Inflammatory macrophage treated with lipopolysaccharide for 1 hour (primary cell): ENCODE measurements at places on chromosomes 5 and 9.

DNA sequence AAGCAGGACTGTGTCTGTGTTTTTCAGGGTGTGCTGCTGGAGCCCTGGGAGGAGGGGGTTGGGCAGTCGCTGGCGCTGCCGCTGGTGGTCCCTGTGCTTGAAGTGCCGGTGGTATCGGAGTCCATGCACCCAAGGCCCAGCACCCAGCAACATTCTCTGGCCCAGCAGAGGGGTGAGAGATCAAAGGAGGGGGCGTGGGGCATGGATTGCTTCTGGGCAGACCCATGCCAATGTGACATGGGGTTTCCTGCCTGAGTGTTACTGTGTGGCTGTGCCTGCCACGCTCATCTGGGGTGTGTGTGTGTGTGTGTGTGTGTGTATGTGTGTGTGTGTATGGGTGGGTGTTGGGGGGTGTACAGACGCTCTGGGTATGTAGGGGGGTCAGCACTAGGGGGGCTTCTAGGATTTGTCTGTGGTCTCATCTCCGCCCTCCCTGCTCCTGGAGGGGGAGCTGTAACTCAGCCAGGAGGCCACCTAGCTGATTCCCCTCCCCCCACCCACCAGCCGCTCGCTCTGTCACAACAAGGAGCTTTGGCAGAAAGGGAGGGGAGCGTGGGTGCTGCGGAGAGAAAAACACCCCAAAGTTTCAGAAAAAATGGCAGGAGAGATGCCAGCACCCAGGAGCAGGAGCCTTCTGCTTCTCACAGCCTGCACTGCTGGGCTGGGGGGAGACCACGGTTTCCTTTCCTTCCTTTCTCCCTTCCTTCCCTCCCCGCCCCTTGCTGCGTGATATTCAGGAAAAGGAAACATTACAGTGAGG is 35.9 kb upstream of the HSPA9 start:
- peak; percentile 33 for DNase-seq

DNA sequence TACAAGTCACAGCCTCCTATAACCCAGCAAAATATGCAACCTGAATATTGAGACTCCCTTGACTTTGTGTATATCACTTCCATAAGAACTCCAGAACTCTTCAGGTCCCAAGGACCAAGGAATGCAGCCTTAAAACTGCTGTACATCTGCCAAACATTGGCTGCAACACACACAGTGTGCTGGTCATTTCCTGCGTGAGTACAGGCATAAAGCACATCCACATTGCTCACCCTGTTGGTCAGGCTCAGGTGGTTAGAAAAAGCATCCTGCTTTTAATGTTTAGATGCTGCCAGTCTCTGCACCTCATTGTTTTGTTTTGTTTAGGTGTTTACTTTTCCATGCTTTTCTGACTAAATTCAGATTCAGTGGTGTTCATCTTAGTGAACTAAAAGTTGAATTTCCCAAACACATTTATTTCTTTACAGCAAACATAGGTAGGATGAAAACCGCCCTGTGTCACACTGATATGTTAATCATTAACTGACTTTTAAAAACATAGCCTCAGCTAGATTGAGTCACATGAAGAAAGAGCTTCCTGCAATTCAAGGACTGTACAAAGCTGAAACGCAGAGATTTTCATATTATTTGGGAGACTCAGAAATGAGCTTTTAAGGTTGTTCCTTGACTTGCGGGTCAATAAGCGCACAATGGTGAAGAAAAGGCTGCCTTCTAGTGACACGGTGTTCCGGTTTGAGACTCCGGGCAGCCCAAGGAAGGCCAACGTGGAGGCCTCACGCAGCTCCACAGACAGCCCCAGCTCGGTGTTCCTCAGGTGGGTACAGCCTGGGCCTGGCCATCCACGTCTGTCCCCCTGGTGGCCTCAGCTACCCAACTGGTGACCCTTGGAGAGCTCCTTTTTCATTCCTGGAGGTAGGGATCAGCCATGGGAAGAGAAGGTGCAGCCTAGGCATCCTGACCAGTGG is 52.2 kb upstream of the GRAMD2B start:
- DNase-seq: no peak

GRCh38 chr5:79963261-79964061 is 27.6 kb downstream of the MTX3 start:
- no peak for DNase-seq

DNA sequence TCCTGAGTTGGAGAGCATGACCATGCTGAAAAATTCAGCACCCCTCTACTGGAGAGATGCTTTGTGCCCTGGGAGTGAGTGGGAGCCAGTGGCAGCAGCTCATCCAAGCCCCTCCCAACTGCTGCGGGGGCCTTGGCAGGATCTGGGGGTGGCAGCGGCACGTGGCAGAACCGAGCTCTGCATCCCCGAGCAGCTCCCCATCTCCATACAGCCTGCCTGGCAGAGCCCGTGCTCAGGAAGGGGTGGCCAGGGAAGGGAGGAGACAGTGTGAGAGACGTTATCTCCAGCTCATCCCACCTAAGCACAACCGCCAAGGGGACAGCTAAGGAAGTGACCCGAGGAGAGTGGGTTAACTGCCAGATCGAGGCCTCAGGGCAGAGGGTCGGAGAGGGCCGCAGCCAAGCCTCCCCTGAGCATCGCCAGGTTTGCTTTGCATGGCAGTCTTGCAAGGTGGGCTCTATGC is 17.2 kb upstream of the DPM2 start:
- DNase-seq: no peak

DNA sequence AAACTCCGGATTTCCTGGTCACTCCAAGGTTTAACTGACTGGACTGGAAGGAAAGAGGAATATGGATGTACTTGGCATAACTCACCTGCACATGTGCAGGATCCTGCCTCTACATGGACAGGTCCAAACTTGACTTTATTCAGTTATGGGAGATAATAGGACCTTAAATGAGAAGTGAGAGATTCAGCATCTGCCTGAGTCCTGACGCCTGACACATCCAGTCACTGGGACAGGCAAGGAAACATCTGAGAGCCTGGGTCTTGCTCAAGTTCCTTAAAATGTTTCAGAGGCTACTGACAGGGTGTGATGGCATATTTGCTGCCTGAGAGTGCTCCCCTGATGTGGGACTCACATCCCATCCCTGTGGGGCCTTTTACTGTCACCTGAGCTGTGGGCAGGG is 34.9 kb downstream of the ZNF354A start:
- DNase-seq: peak; percentile 22

DNA sequence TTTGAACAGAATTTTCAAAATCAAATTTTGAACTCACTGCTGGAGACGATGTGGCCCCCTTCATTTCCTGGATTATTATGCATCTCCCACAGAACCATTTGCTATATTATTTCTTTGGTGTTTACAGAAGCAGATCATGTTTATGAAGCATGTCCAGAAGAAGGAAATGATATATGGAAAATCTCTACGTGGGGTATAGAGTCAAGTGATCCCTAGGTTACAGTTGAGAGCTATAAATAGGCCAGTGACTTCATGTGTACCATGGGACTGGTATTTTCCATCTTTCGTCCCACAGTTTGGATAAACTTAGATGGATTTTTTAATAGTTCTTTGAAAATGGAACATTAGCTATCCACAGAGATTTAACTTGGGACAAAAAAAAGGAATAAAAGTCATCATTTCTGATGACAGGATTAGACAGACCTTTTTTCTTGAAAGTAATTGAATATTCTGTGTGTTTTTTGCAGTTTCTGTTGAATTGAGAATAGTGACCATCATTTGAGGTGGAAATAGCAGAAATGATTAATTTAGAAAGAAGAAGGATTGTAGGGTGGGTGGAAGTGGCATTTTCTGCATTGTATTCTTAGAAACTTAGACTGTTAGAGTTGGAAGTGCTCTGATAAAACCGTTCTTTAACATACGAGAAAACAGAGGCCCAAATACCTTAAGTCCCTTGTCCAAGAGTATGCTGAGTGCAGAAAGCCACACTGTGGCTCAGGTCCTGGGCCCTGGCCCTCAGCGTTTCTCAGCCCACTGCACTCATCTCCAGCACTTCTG is 136.4 kb downstream of the PIP5K1B start:
- DNase-seq: peak; percentile 75

GRCh38 chr9:136237486-136238341 is 7.9 kb downstream of the QSOX2 start:
- no peak for DNase-seq

DNA sequence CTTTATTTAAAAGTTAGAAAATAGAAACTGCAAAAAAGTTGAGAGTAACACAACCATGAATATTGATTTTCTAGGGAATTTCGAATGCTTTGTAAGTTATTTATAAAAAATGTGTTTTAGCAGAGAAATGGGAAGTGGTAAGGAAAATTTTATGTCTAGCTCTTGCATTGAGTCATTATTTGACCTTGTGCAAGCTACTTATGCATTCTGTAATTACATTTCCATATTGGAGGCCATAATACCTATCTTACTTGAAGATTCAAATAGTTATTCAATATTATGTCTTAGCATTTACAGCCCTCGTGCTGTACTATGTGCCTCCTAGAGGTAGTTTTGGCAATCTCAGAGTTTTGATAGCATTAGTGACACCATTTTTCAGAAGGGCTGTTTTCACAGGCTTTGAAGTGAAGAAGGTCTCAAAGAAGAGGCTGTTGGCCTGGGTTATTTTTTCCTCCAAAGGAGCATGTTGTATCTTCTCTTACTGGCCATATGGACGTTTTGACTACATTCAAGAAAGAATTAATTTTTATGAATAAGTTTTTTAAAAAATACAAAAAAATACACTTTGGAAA is 7.4 kb upstream of the DAP start:
- peak; percentile 44 for DNase-seq

DNA sequence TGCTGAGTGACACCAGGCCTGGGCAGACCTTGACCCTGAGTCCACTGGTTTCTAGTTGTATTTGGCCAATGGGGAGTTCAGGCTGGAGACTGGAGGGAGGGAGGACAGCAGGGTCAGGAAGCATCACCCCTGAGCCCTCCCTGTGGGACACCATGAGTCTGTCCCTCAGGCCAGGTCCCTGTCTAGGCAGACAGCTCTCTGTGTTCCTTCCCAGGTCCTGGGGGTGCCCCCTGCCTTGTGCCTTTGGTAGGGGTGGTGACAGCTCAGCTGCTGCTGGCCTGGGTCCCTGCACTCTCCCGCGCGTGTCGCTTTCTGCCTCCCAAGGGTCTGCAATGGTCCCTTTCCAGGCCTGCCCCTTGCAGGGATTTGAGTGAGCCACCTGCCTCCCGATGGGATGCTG is 125.5 kb downstream of the OLFM1 start:
- DNase-seq: no peak

DNA sequence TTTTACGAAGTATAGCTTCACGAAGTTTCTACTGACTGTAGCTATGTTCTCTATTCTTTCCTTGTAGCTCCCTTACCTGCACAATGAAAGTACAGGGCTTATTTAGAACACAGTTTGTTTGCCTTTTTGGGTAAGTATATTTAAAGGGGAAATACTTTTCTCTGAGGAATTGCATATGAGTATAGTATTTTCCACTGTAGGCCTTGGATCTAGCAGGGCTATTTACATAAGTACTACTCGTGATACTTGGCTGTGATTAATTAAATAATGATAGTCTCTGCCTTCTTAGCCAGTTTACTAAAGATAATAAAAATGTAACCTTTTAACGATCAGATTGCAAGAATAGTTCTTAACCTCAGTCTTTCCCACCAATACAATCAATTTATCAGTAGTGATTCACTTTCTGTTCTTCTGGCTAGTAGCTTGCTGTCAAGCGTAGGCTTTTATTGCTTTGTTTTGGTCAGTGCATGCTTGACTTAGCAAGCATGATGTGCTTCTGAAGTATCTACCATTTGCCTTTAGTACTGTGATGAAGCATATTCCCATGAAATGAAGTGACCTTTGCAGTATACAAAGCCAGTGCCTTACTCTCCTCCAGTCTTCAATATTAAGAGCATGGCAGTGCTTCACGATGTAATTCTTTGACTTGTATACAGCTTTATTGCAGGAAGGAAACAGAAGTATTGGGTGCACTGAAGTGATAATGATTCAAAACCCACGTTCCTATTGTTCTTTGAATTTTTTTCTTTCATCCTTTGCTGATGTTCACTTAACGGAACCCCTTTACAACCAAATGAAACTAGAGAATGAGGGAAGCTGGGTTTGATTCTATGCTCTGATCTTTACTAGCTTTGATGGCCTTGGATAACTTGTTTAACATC is 64.2 kb downstream of the SLC44A1 start:
- DNase-seq: no peak

DNA sequence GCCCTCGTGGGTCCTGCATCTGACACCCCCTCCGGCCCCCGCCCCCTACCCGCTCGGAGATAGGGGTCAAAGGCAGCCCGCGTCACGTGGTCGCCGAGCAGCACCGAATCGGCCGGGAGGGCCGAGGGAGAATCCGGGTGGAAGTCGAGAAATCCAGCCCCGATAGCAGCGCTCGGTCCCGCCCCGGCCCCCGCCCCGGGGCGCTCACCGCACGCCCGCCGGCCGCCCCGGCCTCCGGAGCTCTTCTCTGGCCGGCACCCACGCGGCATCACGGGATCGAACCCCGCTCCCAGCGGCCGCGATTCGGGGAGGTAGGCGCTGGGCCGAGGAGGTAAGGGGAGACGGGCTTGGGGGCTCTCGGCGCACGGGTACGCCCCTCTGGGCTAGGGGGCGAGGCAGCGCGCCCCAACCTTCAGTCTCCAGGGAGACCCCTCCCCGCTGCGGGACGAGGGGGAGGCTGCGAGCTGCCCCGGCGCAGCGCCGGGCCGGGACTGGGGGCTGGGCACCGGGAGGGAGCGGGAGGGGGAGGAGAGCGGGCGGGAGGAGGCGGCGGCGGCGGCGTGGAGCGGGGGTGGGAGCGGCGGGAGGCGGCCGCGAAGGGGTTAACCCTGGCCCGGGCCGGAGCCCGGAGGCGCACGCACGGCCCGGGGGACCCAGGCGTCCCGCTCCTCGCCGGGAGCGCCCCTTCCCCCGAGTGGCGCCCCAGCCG is 22.1 kb upstream of the NDST1 start:
- peak; percentile 23 for DNase-seq

- DNase-seq: peak; percentile 5
Observed at GRCh38 chr5:66597183-66597757, 1.1 kb downstream of the MAST4 start.

DNA sequence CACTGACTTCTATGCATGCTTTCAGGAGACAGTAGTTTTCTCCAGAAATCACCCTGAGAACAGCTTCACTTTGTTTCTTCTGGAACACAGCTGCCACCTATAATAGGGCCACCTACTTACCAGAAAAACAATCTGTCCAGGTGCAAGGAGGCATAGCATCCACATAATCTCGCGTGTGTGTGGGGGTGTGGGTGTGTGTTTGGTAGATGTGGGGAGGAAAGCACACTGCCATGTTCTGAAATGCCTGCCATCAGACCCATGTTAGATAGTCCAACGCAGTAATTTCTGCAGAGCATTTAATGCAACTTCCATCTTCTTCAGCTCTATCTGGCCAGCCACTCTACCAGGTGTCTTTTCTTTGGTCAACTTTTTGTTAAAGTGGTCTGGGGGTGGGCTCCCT is 102.9 kb downstream of the ACER2 start:
- no peak for DNase-seq

GRCh38 chr5:171755354-171755821 is 30.2 kb upstream of the SMIM23 start:
- DNase-seq: no peak

GRCh38 chr5:123965626-123966025 is 453.6 kb downstream of the CSNK1G3 start:
- no peak for DNase-seq
